ENCODE measurements at places on chromosomes 2 and 18.
A peak's percentile ranks its signal among the peaks of the same experiment; 100 is the strongest.

GRCh38 chr18:72235422-72235821 lies 308.7 kb downstream of the CBLN2 start:
- H3K4me1 ChIP-seq, result no peaks in the 10 kb centered on the region
- no peak overlapping the region for H3K27ac ChIP-seq
- DNase-seq, result no peak
- H3K36me3 ChIP-seq, result no peaks in the 10 kb centered on the region
- no peaks in the 10 kb centered on the region for H3K27me3 ChIP-seq

DNA sequence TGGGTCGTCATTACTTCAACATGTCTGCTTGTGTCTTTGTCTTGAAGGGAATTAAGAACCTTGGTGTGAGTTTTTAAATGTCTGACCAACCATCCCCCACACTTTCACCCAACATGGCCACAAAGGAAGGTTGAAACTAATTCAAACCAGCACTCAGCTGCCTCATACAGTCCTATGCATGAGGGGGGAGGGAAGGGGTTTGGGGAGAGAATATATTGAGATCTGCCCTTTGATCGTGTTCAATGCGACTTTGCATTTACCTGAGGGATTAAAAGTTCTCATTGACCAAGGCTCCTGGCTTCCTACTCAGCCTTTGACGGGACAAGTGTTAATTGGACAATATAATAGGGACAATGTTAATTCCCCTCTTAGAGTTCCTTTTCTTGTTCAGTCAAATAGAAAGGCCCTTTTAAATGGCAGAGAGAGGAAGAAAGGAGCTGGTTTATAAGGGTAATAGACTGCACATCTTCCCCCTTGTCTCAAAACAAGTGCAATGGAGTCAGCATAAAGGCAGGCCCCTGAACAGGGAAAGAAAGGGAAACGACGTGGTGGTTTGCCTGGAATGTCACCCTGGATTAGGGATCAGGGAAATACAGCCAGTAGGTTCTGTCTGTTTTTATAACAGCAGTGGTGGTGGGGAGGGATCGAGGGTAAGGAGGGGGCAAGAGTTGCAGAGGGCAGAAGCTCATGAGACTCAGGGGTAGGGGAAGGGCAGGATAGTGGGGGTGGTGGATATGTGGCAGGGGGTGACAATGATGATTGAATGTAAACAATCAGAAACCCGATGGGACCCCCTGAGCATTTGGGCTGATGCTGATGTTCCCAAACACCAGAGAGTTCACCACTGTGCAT lies 198.7 kb downstream of the MYCN start:
- H3K4me1 ChIP-seq, result no peaks in the 10 kb centered on the region
- no peak overlapping the region for H3K4me3 ChIP-seq
- no peak overlapping the region for H3K27ac ChIP-seq
- no peaks in the 10 kb centered on the region for H3K36me3 ChIP-seq
- DNase-seq, result no peak
- no peaks in the 10 kb centered on the region for H3K27me3 ChIP-seq

- H3K36me3 ChIP-seq, result no peaks in the 10 kb centered on the region
- H3K27me3 ChIP-seq, result no peaks in the 10 kb centered on the region
- H3K4me1 ChIP-seq, result no peaks in the 10 kb centered on the region
- peak; percentile 44 for DNase-seq
- H3K4me3 ChIP-seq, result no peak overlapping the region
Observed at GRCh38 chr2:228318218-228318617, 136.7 kb upstream of the SPHKAP start.

DNA sequence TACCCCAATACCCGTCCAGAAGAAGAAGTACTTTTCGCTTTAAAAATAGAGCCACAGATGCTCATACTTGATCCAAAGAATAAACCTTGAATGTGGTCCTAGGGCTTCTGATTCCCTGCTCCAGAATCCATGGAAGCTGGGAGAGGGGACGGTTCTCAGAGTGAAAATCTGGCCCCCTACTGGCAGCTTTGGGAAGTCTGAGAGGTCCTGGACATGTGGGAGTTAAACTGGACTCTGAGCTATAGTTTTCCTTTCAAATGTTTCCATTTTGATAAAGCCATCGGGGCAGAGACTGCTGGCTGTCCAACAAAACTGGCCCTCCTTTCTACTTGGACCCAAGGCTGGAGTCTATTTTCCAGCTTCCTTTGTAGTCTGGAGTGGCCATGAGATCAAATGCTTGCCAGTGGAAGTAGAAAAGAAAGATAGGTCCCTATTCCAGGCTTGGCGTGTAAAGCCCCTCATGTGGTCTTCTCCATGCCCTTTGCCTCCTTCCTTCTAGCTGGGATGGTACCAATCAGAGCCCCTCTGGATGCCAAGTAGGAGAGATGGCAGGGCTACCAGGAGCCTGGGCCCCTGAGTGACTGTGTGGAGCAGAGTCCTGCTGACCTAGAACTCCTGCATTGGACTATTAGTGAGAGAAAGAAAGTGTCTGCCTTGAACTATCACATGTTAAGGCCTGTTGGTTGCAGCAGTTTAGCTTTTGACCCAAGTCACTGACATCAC lies 37.7 kb upstream of the TBC1D8 start:
- no peaks in the 10 kb centered on the region for H3K36me3 ChIP-seq
- H3K4me3 ChIP-seq, result no peak overlapping the region
- H3K27me3 ChIP-seq, result no peaks in the 10 kb centered on the region
- no peak overlapping the region for H3K27ac ChIP-seq
- H3K4me1 ChIP-seq, result no peaks in the 10 kb centered on the region

- peaks cover 14% of the 10 kb centered on the region for H3K4me1 ChIP-seq
- peak; percentile 1 for DNase-seq
- H3K36me3 ChIP-seq, result no peaks in the 10 kb centered on the region
- no peaks in the 10 kb centered on the region for H3K27me3 ChIP-seq
- H3K27ac ChIP-seq, result no peak overlapping the region
Observed at GRCh38 chr2:20167356-20167755, 57.6 kb downstream of the SDC1 start.

DNA sequence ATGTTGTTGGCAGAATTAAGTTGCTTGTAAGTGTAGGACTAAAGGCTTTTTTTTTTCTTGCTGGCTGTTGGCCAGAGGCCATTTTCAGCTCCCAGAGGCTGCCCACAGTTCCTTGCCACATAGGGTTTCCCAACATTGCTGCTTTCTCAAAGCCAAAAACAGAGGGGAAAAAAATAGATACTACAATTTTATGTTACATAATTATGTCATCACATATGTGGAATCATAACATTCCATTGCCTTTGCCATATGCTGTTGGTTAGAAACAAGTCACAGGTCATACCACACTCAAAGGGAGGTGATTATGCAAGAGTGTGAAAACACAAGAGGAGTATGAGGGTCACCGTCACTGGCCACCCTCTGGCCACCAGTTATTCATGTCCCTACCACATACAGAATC lies 154.5 kb downstream of the RTN4 start:
- H3K4me3 ChIP-seq, result no peak overlapping the region
- H3K27ac ChIP-seq, result no peak overlapping the region
- DNase-seq, result no peak
- H3K27me3 ChIP-seq, result no peaks in the 10 kb centered on the region

GRCh38 chr18:6652098-6652497 lies 77.4 kb upstream of the ARHGAP28 start:
- peaks cover 64% of the 10 kb centered on the region for H3K4me1 ChIP-seq
- H3K27me3 ChIP-seq, result no peaks in the 10 kb centered on the region
- H3K27ac ChIP-seq, result no peak overlapping the region
- no peaks in the 10 kb centered on the region for H3K36me3 ChIP-seq
- no peak for DNase-seq
- H3K4me3 ChIP-seq, result no peak overlapping the region

DNA sequence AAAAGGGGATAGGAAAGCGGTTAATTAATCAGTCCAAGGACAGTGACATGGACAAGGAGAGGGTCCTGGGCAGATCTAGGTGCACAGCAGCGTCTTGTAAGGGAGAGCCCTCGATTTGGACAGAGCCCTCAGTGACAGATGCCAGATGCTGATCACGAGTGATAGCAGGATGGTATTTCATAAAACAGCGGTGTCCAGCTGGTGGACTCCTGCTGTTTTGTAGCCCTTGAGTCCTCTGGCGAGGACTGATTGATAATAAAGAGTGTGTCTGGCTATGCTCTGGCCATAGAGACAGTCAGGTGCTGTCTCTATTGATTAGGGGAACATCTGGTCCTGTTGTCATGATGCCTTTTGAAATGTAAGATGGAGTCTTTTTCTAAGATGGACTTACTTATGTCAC lies 180.7 kb downstream of the NCK2 start:
- DNase-seq, result no peak
- no peak overlapping the region for H3K4me3 ChIP-seq
- H3K27me3 ChIP-seq, result no peaks in the 10 kb centered on the region
- no peaks in the 10 kb centered on the region for H3K36me3 ChIP-seq
- H3K4me1 ChIP-seq, result peaks cover 2% of the 10 kb centered on the region

GRCh38 chr2:238081561-238081960 lies 18.6 kb upstream of the ESPNL start:
- H3K4me1 ChIP-seq, result no peaks in the 10 kb centered on the region
- DNase-seq, result no peak
- H3K4me3 ChIP-seq, result no peak overlapping the region
- no peak overlapping the region for H3K27ac ChIP-seq
- H3K36me3 ChIP-seq, result peaks cover 20% of the 10 kb centered on the region
- H3K27me3 ChIP-seq, result no peaks in the 10 kb centered on the region

DNA sequence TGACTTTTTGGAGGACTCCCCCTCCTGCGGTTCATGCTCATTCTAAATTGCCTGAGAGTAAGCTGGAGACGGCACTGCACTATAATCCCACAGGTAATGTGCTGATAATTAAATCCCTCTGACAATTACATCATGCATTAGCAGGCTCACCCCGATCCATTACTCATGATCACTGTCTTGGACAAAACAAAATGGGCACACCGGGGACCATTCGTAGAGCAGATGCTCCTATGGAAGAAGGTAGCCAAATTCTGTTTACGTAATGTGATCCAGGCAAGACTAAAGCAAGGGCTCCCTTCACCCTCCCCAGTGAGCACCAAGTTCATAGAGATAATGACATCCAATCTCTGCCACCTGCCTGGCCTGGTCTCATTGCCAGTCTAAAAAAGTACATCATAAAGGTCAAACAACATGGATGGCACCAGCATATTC lies 657.1 kb upstream of the SOX11 start:
- no peaks in the 10 kb centered on the region for H3K36me3 ChIP-seq
- DNase-seq, result no peak
- H3K27me3 ChIP-seq, result no peaks in the 10 kb centered on the region
- H3K4me3 ChIP-seq, result no peak overlapping the region
- no peak overlapping the region for H3K27ac ChIP-seq

- no peak overlapping the region for H3K4me3 ChIP-seq
- no peak for DNase-seq
- H3K27me3 ChIP-seq, result no peaks in the 10 kb centered on the region
- no peaks in the 10 kb centered on the region for H3K4me1 ChIP-seq
Observed at GRCh38 chr18:56112013-56112749, 524.2 kb upstream of the TCF4 start.

GRCh38 chr18:2180586-2180985 lies 390.7 kb downstream of the METTL4 start:
- H3K4me1 ChIP-seq, result no peaks in the 10 kb centered on the region
- DNase-seq, result no peak
- H3K27me3 ChIP-seq, result no peaks in the 10 kb centered on the region

GRCh38 chr2:122737429-122738077 lies 982.1 kb downstream of the TSN start:
- DNase-seq, result no peak
- H3K36me3 ChIP-seq, result no peaks in the 10 kb centered on the region
- H3K27ac ChIP-seq, result no peak overlapping the region
- no peaks in the 10 kb centered on the region for H3K27me3 ChIP-seq
- peaks cover 10% of the 10 kb centered on the region for H3K4me1 ChIP-seq

DNA sequence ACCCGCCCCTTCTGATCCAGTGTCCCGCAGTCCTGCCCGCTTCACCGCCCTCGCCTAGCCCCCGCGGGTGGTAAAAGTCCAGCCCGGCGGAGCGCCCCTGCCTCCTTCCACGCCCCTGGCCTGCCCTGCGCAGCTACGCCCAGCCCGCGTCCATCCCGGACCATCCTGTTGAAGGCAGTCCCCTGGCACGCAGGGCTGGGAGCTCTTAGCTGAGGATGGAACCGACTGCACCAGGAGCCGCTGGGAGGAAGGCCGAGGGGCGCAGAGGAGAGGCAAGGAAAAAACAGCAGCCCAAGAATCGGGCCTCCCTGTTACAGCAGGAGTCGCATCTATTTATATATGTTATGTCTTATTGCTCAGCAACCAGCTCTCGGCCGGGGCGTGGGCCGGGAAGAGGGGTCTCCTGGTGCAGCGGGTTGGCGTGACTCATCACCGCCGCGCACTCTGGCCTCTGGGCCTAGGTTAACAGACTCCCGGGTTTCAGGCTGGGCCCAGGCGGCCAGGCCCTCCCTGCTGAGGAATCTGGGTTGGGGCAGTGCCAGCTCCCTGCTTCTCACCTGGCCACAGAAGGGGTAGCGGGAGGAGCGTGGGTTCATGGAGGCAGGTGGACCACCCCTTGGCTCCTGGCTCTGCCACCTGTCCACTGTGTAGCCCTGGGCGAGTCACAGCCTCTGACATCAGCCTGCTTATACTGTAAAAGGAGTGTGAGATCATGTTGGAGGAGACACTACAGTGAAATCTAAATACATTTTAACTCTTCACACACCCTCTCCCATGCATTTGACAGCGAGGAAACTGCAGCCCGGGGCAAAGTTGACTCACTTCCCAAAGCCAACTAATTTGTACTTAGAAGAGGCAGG lies 13.4 kb upstream of the MAP3K2 start:
- H3K36me3 ChIP-seq, result no peaks in the 10 kb centered on the region
- H3K4me1 ChIP-seq, result peaks cover 10% of the 10 kb centered on the region
- H3K27me3 ChIP-seq, result no peaks in the 10 kb centered on the region
- peak; percentile 45 for DNase-seq
- H3K27ac ChIP-seq, result peak overlapping the region; percentile 15

GRCh38 chr2:217527590-217528202 lies 475.1 kb downstream of the TNS1 start:
- H3K36me3 ChIP-seq, result no peaks in the 10 kb centered on the region
- H3K4me3 ChIP-seq, result no peak overlapping the region
- DNase-seq, result no peak

DNA sequence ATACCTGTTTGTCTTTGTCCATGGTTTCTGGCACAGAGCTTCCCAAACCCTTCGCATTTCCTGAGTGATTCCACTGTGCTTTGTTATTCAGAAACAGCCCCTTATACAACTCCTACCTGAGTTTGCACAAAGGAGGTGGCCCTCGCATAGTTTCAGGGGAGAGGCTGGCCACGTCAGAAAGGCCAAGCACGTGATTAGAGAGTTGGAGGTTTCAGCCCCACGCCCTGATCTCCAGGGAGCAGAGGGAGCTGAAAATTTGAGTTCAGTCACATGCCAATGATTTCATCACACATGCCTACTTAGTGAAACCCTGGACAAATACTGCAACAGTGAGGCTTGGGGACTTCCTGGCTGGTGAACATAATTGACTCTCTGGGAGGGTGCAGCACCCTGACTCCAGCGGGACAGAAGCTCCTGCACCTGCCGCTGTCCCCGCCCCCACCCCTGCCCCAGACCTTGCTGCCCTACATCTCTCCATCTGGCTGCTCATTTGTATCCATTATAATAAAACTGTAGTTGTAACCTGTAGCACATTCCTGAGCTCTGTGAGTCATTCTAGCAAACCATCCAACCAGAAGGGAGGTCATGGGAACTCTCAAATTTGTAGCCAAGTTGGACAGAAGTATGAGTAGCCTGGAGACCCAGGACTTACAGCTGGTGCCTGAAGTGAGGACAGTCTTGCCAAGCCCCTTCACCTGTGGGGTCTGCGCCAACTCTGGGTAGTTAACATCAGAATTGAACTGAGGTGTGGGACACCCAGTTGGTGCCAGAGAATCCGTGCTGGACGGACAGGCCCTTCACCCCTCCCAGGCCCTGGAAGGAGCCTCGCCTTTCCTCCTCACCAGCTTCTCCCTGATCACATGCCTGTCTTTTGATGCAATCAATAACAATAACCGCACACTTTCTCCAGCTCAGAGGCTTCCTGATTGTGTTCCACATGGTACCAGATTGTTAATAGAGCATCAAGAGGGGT lies 224.3 kb downstream of the ANAPC1 start:
- H3K4me3 ChIP-seq, result no peak overlapping the region
- no peak overlapping the region for H3K27ac ChIP-seq
- H3K36me3 ChIP-seq, result no peaks in the 10 kb centered on the region
